ENCODE measurements at places on chromosomes 1 and 21.

- DNase-seq, result no peak
These were observed 43.3 kb upstream of the DIRAS3 start for GRCh38 chr1:68093737-68094136.

DNA sequence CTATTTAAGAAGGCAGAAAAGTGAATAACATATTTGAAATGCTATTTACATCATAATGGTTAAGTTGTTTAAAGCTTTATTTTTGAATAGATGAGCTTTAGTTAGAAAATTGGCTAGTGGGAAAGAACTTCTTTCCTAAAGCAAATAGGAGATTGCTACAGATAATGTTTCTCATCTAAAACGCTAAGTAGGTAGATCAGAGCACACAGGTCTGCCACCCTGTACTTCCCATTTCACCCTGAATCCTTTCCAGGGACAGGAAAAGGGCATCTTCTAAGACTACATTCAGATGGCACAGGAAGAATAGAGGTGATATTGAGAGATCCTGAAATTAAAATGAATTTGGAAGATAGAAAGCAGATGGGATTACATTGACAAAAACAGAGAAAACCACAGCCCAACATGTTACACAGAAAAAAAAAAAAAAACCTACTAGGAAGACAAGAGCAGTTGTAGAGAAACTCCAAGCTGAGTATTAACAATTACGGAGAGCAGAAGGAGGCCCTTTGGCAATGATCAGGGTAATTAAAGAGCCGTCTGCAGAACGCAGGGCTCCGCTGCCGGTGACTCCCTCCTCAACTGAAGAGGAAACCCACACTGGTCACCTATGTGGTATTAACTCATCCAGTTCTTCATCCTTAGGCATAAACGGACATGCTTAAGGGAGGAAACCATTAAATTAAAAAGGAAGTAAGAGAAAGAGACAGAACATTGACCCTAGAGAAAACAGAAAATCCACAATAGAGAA, 53.6 kb upstream of the MAP10 start:
- no peak for DNase-seq

DNA sequence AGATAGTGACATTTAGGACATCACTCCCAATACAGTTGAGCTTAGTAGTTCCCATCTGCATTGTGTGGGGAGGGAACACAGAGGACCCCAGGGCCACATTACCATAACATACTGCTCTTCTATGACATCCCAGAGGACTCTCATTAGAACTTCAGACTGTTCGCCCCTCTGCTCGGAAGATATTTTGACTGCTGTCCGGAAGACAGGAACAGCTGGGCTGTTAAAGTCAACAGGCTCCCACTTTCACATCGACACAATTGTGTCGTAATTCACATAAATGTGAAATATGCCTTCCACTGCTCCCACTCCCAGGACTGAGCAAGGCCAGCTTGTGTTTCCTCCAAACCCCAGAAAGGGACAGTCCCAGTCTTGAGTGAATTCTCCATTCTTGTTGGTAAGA, 158.4 kb downstream of the SEC16B start:
- DNase-seq, result no peak

- no peak for DNase-seq
These were observed 167.1 kb downstream of the PHTF1 start for GRCh38 chr1:113592230-113592629.

DNA sequence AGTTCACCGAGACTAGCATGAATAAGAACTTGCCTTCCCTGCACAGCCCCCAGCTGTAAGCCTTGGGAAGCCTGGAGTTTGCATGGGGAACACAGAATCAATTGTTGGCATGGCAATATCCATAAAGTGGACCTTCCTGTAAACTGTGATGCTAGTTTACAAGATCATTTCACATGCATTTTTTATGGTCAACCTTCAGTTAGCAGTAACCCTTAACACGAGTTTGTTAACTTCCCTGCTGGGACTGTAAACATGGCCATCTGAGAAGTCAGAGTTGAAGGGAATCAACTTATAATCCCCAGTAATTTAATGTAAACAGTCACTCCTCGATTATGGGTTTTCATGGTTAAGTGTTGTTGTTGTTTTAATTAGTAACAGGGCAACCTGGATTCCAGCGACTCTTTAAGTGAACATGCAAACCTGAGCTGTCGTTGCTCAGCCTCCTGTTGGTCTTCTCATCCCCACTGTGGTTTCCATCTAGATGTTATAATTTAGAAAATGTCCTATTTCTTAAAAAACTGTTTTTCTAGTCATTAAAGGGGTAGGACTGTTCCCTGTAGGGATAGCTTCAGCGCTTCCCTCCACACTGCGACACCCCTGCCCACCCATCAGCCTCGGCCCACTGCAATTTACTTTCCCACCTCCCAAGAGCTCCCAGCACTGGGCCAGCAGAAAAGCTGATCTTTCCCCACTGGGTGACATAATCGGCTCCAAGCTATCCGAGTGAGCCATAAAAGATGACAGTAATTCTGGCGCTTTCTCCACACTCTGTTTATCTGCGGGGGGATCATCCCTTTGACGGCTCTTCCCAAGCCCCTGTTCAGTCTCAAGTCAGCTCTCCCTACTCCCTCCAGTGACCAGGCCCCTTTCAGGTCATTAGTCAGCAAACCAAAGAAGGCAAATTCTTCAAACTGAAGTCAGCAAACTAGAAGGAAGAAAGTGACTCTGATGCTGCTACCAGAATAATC, 107.6 kb upstream of the IPO9 start:
- DNase-seq, result no peak

DNA sequence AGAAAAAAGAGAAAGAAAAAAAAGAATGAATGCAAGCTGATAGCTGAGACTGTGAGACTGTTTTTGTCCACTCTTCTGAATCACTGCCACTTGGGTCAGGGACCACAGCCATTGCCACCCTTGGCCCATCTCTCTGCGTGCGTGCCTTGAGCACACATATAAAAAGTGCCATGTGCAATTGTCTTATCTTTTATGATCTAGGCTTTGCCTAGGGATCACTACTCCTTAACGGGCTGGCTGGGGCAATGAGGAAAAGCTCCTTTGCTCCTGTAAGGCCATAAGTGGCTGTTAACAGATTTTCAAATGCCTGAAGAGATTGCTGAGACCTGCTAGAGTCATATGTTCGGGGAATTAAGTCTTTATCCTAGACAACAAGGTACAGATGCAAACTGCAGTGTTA, 8.2 kb downstream of the SPATA46 start:
- peak; percentile 37 for DNase-seq

- DNase-seq, result no peak
These were observed 196.5 kb downstream of the TOMM20 start for GRCh38 chr1:234932106-234932505.

DNA sequence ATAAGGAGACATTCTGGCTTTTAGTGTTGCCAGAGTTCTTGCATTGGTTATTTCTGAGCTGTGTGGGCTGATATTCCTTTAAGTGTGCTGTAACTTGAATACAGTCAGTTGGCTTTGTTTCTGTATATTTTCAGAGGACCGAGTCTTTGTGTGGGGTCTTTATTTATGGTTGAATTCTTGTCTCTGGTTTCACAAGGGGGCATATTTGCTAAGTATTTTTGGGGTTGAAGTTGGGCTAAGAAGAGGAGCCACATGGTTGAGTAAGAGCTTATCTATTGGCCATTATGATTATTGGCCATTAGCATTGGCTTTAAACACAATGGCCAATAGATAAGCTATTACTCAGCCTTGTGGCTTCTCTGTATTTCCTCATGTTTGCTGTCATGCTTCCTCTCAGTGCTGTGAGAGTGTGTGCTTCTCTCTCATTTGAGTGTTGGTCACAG, 26.3 kb upstream of the PTGFR start:
- no peak for DNase-seq

GRCh38 chr1:12153181-12153785, 13.5 kb upstream of the TNFRSF1B start:
- DNase-seq, result no peak

GRCh38 chr1:220044678-220045355, 1.5 kb downstream of the EPRS1 start:
- DNase-seq, result no peak

GRCh38 chr1:198179556-198179981, 22.8 kb downstream of the NEK7 start:
- DNase-seq, result no peak

GRCh38 chr1:88685259-88685620, 1.2 kb downstream of the PKN2 start:
- DNase-seq, result peak; percentile 44

DNA sequence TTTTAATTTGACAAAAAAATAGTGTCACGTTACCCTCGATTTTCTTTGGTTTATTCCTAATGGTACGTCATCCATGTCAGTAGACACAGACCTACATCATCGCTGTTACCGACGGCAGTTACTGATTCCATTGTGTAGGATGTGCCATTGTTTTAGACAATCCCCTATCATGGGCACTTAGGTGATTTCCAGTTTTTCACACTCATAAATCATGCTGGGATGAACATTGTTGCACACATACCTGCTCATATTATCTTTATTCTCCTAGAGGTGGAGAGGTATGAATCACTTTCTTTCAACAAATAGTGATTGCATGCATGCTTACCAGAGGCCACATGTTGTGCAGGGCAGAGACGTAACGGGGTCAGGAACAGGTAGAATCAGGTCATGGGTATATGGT, 79.7 kb upstream of the EFHD2 start:
- no peak for DNase-seq

GRCh38 chr1:43796111-43796581, 88.8 kb downstream of the ST3GAL3 start:
- no peak for DNase-seq

- DNase-seq, result no peak
These were observed 10.2 kb downstream of the C1orf94 start for GRCh38 chr1:34186741-34187494.
